Endothelial cell of coronary artery (primary cell): ENCODE measurements at places on chromosomes 6 and 20. TPM values are rescaled to one million over a fixed set of nuclear protein-coding genes. Genes with fewer than 3 reads are reported as not detected.

CAGE1 gene
- 0.09 and 0.19 TPM in 2 replicates for total RNA-seq

MBOAT1 gene
- 1.7 and 2.2 TPM in 2 replicates for total RNA-seq

IBTK gene
- total RNA-seq = 38.0 and 38.9 TPM in 2 replicates

SLC22A1 gene
- 0.19 TPM in 1 of 2 replicates, not detected in the other for total RNA-seq

COL19A1 gene
- total RNA-seq = not detected in 2 replicates

CCM2L gene
- 7.8 and 13.1 TPM in 2 replicates for total RNA-seq

DLK2 gene
- 0.09 and 0.28 TPM in 2 replicates for total RNA-seq

NOL7 gene
- total RNA-seq = 74.3 and 77.1 TPM in 2 replicates

HLA-DOA gene
- under 0.01 TPM in 1 of 2 replicates, not detected in the other for total RNA-seq

MOCS1 gene
- total RNA-seq = 9.3 and 14.7 TPM in 2 replicates

SAMD5 gene
- total RNA-seq = 0.28 and 1.2 TPM in 2 replicates

GJA10 gene
- not detected in 2 replicates for total RNA-seq

YIPF3 gene
- 97.6 and 107 TPM in 2 replicates for total RNA-seq

BPIFB6 gene
- not detected in 2 replicates for total RNA-seq

KCNK16 gene
- not detected in 2 replicates for total RNA-seq

PPP1R3G gene
- total RNA-seq = 0.27 and 1.2 TPM in 2 replicates

MYB gene
- total RNA-seq = 0.09 and 0.19 TPM in 2 replicates

KCNS1 gene
- total RNA-seq = under 0.01 and 0.85 TPM in 2 replicates

KCNG1 gene
- total RNA-seq = 6.0 and 8.6 TPM in 2 replicates

FUT9 gene
- total RNA-seq = not detected in 2 replicates

SENP6 gene
- 59.3 and 66.5 TPM in 2 replicates for total RNA-seq

PACRG gene
- total RNA-seq = 0.45 TPM in 1 of 2 replicates, not detected in the other

CALHM6 gene
- total RNA-seq = 0.09 and 0.94 TPM in 2 replicates

COX4I2 gene
- not detected in 2 replicates for total RNA-seq

CDC5L gene
- total RNA-seq = 21.0 and 23.7 TPM in 2 replicates

RUNX2 gene
- 0.09 TPM in 1 of 2 replicates, not detected in the other for total RNA-seq

ZKSCAN8 gene
- total RNA-seq = 8.5 and 16.3 TPM in 2 replicates

HLA-F gene
- 5.4 and 17.4 TPM in 2 replicates for total RNA-seq

PPT2 gene
- total RNA-seq = 52.3 and 52.8 TPM in 2 replicates

TMEM74B gene
- 1.2 and 1.6 TPM in 2 replicates for total RNA-seq

SLC22A2 gene
- total RNA-seq = under 0.01 TPM in 1 of 2 replicates, not detected in the other

GGTLC1 gene
- not detected in 2 replicates for total RNA-seq

DYNLT2 gene
- total RNA-seq = 0.63 and 1.0 TPM in 2 replicates

EPHA7 gene
- total RNA-seq = 0.09 and 0.54 TPM in 2 replicates

ARFGEF3 gene
- 1.7 and 4.8 TPM in 2 replicates for total RNA-seq

SYNJ2 gene
- 60.3 and 77.1 TPM in 2 replicates for total RNA-seq

DACT2 gene
- not detected in 2 replicates for total RNA-seq

C20orf173 gene
- total RNA-seq = not detected in 2 replicates

EHMT2 gene
- 54.2 and 56.9 TPM in 2 replicates for total RNA-seq

TMEM242 gene
- total RNA-seq = 5.5 and 8.5 TPM in 2 replicates

UBD gene
- 1.2 and 4.9 TPM in 2 replicates for total RNA-seq

COL21A1 gene
- total RNA-seq = 0.54 and 0.85 TPM in 2 replicates

MYBL2 gene
- total RNA-seq = 10.3 and 20.7 TPM in 2 replicates

CGAS gene
- 4.6 and 5.7 TPM in 2 replicates for total RNA-seq

OLIG3 gene
- total RNA-seq = not detected in 2 replicates

PKIB gene
- total RNA-seq = not detected in 2 replicates
